COLO829 (cell line): ENCODE measurements at places on chromosomes 5 and 9.
A peak's percentile ranks its signal among the peaks of the same experiment; 100 is the strongest.

GRCh38 chr9:127187231-127187956 is 65.0 kb upstream of the ANGPTL2 start:
- DNase-seq, result peak; percentile 24

DNA sequence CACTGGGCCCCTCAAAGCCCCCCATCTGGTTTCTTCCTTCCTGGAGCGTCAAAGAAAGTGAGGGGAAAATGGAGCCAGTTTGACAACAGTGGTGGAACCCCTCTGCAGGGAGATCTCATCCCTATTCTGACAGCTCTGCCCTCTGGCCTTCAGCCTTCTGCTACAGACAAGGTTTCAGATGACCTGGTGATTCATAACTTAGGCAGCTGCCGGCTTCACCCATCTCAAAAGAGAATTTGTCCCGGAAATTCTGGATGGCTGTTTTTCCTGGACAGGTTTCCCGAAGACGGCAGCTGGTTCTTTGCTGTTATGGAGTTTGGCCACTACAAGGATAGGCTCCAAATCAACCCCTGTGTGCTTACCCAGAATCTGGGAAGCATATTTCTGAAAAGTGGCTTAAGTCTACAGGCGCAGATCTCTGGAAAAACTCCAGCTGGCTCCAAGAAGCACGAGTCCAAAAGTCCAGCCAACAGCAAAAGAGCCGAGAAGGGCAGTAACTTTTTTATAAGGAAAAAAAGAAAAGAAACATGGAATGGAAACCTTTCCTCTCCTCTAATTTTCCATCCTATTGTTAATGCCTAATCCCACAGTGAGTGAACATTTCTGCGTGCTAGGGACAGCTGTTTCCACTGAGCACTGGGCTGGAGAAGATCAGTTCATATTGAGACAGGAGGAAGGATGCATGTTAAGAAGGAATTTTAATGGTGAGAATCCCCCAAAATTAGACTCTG is 54.5 kb downstream of the ZNF366 start:
- peak; percentile 72 for DNase-seq

DNA sequence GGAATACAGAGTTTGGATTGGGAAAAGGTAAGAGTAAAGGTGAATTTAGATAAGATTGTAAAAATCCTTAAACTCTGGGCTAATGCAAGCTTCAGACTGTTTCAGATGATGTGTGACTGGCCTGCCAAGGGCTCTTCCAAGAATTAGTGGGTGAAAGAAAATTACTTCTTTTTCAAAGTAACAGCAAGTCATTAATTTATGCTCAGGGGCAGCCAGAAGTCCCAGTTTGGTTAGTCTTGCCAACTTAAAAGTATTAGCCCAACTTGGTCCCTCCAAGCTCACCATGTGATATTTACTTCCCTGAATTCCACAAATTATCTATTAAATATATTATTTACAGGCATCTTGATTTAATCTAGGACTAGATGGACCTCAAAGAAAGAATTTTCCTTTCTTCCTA is 947.8 kb downstream of the NR2F1-AS1 start:
- DNase-seq, result no peak

- no peak for DNase-seq
Observed at GRCh38 chr9:134139081-134139480, 3.2 kb downstream of the WDR5 start.

- DNase-seq, result no peak
Observed at GRCh38 chr9:115513148-115513547, 395.2 kb upstream of the TNC start.

DNA sequence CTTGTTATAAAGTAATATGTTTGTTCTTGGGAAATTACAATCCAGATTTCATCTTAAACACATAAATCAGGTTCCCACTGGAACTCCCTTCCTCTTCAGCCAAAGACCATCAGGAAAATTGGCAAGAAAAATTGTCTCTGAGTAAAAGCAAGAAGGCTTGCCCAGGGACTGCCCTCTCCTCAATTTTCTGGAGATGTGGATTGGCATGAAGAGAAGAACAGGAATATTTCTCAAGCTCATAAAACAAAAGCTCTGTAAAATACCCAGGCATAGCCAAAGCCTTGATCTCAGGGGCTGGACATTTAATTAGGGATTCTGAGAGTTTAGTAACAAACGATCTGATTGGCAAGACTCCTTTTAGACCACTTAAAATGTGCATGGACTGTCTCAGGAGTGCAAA is 223.4 kb downstream of the ZNF608 start:
- DNase-seq, result no peak

GRCh38 chr9:136312436-136312835 is 8.5 kb upstream of the CCDC187 start:
- peak; percentile 48 for DNase-seq

GRCh38 chr9:96331236-96331947 is 29.4 kb upstream of the HSD17B3 start:
- DNase-seq, result peak; percentile 61

- no peak for DNase-seq
Observed at GRCh38 chr9:98218562-98219363, 26.3 kb upstream of the CORO2A start.

GRCh38 chr5:1182633-1183423 is 18.6 kb upstream of the SLC6A19 start:
- peak; percentile 66 for DNase-seq

DNA sequence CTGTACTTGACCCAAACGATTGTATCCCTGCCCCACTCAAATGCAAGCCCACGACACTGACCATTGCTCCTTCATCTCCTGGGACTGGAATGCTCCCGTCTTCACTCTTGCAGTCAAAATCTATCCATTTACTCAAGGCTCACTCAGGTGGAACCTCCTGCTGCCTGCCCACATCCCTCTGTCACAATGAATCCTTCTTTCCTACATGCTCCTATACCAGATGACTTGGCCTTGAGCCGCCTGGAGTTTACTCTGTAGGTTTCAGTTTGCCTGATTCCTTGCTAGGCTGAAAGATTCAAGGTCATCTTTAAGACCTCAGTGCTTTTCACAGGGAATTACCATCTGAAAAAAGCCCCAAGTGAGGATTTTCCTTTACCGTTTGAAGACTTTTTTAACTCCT is 264.1 kb downstream of the GLIS3 start:
- DNase-seq, result no peak

GRCh38 chr9:4292781-4293180 is 7.1 kb downstream of the GLIS3 start:
- no peak for DNase-seq

DNA sequence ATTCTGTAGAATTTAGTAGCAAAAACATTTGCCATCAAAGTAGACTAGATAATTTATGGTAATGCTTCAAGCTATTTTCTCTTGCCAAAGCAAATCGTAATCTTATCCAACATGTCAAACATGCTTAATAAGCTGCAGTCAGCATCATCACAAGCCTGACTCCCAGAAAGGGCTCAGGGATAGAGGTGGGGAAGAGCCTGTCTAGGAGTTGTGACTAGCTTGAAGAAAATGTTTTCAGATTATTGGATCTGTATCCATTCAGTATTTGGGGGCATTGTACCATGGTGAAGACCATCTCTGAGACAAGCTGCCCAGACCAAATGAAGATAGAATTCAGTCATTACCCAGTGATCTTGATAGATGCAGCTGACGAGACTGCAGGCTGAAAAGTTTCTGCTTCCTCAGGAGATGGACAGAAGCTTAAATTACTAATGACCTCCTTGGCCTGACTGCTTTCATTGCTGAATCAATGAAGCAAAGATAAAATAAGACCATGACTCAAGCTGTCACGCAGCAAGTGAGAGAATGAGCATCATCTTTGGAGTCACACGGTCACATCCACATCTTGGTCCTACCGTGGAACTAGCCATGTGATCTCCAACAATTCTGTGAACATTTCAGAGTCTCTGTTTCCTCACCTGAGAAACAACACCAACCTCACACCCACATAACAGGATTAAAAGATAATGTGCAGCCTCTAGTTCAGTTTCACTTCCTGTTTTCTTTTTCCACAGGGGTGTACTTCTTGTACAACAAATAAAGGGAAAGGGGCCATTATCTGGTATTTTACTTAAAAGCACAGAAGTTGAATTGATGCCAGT is 9.4 kb downstream of the ERAP2 start:
- DNase-seq, result no peak

- DNase-seq, result no peak
Observed at GRCh38 chr5:179733772-179734126, 1.1 kb downstream of the MAML1 start.

DNA sequence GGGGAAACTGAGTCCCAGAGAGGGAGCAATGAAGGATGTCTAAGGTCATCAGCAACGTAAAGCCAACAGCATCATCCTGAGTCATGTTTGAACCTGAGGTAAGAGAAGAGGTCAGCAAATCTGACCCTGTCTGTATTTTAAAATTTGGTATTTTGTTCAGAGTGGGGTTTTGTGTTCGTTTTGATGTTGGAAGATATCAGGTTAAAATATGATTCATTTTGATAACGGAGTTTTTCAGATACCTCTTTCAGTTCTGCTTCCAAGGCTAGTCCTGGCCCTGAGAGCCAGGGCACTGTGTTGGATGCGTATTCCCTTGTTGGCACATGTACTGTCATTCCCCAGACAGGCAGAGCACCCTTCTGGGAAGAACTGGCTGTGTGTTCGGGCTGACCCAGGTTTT is 291.0 kb downstream of the NSG2 start:
- DNase-seq, result no peak

DNA sequence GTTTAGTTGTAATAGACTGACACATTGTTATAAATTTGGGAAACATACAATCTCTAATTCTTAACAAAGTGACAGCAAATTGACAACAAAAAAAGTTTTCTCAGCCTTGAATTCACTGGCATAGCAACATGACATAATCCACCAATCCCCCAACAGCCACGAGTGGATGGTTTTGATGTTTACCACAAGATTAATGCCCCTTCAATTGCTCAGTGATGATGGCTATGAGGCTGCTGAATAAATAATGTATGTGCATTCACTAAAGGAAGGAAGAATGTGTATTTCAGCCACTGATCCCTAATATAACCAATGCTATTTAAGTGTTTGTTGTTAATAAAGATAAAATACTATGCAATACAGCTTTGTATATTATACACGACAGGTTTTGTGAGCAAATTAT is 743.6 kb upstream of the DMAC1 start:
- DNase-seq, result no peak

GRCh38 chr9:31820426-31820825 is 564.0 kb upstream of the ACO1 start:
- no peak for DNase-seq

DNA sequence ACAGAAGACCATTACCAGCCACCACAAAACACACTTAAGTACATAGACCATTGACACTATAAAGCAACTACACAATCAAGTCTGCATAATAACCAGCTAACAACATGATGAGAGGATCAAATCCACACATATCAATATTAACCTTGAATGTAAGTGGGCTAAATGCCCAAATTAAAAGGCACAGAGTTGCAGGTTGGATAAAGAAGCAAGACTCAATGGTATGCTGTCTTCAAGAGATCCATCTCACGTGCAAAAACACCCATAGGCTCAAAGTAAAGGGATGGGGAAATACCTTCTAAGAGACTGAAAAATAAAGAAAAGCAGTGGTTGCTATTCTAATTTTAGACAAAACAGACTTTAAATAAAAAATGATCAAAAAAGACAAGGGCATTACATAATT is 113.6 kb upstream of the CD180 start:
- no peak for DNase-seq

- peak; percentile 79 for DNase-seq
Observed at GRCh38 chr9:107158321-107158720, 124.8 kb upstream of the RAD23B start.

GRCh38 chr5:153489611-153490010 is 859 bp upstream of the GRIA1 start:
- peak; percentile 9 for DNase-seq

DNA sequence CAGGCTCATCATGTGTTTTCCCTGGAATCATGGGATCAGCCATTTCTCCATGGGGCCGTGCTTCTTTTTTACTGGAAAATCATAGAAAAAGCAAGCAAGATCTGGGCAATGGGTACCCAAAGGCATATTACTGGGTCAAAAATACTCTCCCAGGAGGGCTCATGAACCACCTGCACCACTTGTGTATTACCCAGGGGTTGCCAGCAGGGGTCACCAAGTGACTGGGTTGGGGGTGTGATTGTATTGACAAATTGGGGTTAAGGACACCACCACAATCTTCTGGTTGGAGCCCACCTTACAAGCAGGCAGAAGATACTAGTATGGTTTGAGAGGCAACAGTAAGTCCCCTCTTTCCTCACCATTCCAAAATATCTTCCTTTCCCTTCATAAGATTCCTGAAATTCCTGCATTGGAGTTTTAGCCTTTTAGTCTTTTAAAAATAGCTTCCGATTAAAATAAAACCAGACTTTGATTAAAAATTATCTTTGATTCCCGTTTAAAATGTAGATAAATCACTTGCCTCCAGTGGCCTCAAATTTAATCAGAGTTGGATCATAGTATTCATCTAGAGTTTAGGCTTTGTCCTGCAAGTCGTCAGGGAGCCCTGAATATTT is 603.3 kb downstream of the KIF4B start:
- peak; percentile 41 for DNase-seq

- DNase-seq, result no peak
Observed at GRCh38 chr5:178114325-178115135, 1.2 kb downstream of the N4BP3 start.

GRCh38 chr9:113454914-113455761 is 8.4 kb upstream of the RGS3 start:
- peak; percentile 46 for DNase-seq

DNA sequence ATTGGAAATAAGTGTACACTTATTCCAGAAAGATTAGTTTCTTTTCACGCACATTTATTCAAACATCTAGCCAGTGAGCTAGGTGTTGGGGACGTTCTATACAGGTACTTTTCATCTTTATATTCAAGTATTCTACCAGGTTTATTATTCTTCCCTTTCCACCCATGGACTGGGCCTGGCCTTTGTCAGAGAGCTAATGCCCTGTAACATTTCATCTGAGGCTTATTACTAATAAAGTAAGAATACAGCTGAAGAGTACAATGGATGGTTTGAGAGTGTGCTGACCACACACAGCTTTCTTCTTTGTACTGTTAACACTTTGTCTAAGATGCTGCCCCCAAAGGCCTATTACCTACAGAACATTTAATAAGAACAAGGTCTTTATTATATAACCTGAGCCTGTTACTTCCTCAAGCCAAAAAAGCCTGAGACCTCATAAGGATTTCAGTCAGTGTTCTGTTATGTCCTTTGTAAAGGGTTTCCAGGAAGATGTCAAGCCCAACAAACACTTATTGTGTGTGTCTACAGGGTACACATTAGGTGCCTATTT is 93.5 kb downstream of the ZNF608 start:
- DNase-seq, result no peak

GRCh38 chr9:133701321-133701980 is 36.7 kb downstream of the SARDH start:
- DNase-seq, result no peak

DNA sequence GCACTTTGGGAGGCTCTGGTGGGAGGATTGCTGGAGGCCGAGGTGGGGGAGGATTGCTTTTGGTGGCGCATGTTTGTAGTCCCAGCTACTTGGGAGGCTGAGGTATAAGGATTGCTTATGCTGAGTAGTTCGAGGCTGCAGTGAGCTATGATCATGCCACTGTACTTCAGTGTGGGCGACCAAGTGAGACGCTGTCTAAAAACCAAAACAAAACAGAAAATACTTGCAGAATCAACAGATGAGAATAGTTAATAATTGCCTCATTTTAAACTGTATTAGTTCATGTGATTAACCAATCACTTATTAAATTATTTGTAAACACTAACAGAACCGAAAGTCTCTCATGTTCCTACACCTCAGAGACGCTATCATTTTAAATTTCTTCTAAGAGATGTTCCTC is 118.1 kb downstream of the CCDC171 start:
- no peak for DNase-seq

- DNase-seq, result no peak
Observed at GRCh38 chr9:98773721-98774120, 22.6 kb downstream of the ANKS6 start.
